ENCODE measurements at places on chromosomes 16 and 17.

GRCh38 chr16:11583889-11584565 lies 2.7 kb downstream of the LITAF start:
- no peak for DNase-seq

DNA sequence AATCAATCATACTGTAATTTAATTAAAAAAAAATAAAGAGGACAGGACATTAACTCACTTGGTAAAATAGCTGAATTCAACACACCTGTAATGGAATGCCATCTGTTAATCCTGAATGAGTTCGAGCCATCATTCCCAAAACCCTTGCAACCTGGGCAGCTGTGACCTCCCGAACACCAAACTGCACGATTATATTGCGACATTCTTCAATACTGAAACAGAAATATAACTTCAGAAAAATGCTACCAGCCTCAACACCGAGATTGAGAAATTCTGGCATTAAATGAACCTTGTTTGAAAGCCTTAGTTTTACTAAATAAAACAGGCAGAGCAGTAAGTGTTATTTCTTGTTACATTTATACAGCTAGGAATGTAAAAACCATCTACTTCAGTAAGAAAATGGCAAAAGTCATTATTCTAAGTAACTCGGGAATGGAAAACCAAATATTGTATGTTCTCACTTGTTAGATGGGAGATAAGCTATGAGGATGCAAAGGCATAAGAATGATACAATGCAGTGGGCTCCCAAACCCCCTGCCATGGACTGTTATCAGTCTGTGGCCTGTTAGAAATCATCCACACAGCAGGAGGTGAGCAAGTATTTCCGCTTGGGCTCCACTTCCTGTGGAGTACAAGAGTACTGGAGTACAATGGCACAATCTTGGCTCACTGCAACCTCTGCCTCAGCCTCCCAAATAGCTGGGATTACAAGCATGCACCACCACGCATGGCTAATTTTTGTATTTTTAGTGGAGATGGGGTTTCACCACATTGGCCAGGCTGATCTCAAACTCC lies 46.5 kb downstream of the CNOT1 start:
- no peak for DNase-seq

DNA sequence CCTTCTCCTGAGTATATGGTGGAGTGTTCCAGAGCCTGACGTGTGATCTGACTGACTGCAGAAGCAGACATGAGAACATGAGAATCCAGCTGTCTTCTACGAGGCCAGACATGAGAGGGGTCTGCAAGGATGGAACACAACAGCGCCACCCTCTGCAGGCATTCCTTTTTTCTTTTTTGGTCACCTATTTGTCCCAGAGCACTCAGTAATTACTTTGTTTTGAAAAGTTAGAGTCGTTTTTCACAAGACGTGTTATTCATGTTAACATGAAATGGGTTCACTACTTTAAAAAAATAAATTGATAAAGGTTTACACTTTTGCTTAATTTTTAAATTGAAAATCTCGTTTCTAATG lies 43.8 kb upstream of the ATP2A3 start:
- DNase-seq, result no peak

DNA sequence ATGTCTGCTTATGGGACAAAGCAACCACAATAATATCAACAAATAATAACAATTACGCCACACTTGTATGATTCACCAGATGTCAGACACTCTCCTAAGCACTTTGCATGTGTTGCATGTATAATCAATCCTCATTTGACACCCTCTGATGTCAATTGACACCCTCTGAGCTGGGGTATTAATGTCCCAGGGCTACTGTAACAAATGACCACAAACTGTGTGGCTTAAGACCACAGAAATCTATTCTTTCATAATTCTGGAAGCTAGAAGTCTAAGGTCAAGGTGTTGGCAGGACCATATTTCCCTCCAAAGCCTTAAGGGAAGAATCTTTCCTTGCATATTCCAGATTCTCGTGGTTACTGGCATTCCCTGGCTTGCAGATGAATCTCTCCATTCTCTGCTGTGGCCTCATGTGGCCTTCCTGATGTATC lies 112.7 kb downstream of the NPIPB5 start:
- DNase-seq, result no peak

- DNase-seq, result no peak
Measured at GRCh38 chr17:10105513-10106001, 92.8 kb downstream of the GAS7 start.

Data from sciatic nerve (tissue), 2 donors.